ENCODE measurements at places on chromosomes 3 and 15.
A peak's percentile ranks its signal among the peaks of the same experiment; 100 is the strongest.

DNA sequence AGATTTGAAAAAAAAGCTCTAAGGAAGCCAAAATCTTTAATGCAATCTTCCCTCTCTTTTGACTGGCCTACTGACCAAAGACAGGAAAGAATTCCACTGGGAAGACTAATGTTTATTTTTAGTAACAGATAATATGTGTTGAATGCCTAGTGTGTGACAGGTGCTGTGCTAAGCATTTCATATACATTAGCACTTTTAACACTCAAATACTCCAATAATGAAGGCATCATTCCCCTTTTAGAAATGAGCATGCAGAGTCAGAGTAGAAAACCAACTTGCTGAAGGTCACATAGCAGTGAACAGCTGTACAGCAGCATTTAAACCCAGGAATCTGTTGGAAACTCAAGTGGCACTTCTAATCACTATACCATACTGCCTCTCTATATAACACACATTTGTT, 170.6 kb downstream of the MINAR1 start:
- DNase-seq, result no peak

- no peak for DNase-seq
These were observed 25.7 kb upstream of the GSK3B start for GRCh38 chr3:120119846-120120510.

DNA sequence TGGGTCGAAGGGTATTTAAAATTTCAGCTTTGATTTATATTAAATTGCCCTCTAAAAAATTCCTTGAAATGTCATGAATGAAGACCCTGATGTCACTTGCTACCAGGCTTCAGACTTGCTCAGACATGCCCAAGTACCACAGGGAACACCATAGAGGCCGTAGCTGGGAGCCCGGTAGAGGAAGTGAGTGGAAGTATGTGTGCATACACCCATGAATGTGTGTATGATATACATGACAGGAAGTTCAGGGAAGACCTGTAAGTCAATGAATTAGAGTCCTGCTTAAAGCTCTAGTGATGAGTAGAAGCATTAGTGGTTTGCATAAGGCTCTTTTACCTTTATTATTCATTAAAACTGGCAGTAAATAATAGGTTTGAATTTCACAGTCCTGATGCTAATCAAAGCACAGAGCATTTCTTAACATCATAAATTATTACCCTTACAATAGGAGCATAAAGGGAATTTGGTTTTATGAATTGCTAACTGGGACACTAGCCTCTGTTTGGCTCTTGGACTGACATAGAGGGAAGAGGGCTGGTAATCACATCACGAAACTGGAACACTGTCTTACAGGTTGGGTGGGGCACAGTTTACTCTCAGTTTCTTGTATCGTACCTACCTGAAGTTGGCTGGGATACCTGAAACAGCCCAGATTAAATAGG, 144.4 kb downstream of the CHST2 start:
- no peak for DNase-seq

DNA sequence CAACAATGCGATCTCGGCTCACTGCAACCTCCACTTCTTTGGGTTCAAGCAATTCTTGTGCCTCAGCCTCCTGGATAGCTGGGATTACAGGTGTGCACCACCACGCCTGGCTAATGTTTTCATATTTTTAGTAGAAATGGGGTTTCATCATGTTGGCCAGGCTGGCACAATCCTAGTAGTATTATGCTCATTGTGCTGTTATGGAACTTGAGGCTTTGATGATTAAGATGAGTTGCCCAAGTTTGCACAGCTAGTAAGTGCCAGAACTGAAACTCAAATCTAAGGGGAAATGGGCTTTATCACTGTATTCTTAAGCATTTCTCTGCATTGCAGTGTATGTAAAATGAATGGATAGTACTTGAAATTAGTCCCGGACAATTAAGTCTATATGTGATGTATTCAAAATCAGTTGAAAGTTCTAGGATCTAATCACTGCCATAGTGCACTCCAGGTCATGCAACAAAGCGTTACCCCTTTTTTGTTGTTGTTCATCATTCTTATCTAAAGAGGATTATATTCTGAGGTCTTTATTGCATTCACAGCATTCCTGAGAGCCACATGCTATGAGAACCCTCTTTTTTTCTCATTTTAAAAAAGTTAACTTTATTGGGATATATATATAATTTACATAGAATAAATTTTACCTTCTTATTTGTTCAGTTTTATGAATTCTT, 378.7 kb upstream of the CNTN6 start:
- DNase-seq, result no peak

DNA sequence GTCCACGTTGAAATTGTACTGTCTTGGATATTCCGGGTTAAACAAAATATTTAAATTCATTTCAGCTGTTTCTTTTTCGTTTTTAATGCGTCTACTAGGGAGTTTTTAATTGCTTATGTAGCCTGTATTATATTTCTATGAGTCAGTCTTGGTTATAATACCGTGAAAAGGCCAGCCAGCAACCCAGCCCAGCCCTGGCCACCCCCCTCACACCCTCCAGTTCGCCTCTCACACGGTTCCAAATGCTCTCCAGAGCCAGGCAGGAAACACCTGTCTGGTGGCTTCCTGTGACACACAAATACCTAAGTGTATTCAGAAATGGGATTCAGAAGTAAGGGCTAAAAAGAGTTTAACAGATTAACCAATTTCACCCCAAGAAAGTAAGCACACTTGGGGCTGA, 4.4 kb downstream of the SH3BP5 start:
- no peak for DNase-seq

DNA sequence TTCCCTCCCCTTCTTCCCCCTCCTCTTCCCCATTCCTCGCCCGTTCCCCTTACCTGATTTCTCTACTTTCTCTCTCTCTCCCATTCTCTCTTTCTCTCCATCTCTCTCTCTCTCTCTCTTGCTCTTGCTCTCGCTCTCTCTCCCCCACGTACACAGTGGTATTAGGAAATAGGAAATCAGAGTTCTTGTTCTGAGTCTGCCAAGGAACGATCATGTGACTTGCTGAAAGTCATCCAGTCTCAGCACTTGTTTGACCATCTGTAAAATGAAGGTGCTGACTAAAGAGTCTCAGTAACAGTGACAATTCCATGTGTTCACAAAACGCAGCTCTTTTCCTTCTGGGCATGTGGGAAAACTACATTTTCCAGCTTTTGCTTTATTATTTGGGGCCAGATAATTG, 445.0 kb upstream of the TGFBR2 start:
- peak; percentile 24 for DNase-seq

- DNase-seq, result no peak
These were observed 229.0 kb downstream of the ADAMTS17 start for GRCh38 chr15:100112636-100113305.

GRCh38 chr15:73902121-73903020, 23.9 kb upstream of the LOXL1 start:
- no peak for DNase-seq

DNA sequence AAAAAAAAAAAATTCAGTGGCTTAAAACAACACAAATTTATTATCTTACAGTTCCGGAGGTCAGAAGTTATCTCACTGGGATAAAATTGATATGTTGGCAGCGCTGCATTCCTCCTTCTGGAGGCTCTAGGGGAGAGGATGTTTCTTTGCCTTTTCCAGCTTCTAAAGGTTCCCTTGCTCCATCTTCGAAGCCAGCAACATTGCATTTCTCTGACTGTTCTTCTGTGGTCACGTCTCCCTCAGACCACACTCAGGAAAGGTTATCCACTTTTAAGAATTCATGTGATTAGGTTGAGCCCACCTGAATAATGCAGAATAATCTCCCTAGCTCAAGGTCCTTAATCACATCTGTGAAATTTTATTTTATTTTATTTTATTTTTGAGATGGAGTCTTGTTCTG, 23.4 kb upstream of the ACAP2 start:
- DNase-seq, result no peak

- DNase-seq, result no peak
These were observed 63.5 kb upstream of the SLC6A1 start for GRCh38 chr3:10928961-10929471.

GRCh38 chr3:160856450-160856849, 100.4 kb downstream of the PPM1L start:
- DNase-seq, result no peak

- no peak for DNase-seq
These were observed 49.4 kb upstream of the HES1 start for GRCh38 chr3:194086388-194087075.

DNA sequence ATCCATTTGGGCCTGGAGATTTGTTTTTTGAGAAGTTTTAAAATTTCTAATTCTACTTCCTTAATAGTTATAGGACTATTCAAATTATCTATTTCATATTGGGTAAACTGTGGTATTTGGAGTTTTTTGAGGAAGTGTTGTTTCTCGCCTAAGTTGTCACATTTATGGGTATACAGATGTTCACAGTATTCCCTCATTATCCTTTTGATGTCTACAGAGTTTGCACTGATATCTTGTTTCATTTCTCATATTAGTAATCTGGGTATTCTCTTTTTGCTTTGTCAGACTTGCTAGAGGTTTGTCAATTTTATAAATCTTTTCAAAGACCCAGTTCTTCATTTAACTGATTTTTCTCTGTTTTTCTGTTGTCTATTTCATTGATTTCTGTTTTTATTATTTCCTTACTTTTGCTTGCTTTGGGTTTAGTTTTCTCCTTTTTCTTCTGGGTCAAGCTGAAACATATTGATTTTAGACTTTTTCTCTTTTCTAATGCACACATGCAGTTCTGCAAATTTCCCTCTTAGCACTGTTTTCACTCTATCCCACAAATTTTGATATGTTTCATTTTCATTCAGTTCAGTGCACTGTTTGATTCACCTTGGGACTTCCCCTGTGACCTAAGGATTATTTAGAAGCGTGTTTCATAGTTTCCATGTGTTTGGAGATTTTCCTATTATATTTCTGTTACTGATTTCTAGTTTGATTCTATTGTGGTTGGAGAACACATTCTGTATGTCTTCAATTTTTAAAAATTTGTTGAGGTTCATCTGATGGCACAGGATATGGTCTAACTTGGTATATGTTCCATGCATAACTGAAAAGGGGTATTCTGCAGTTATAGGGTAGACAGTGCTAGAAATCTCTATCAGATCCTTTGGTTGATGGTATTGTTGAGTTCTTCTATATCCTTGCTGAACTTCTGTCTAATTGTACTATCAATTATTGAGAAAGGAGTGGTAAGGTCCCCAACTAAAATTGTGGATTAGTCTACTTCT, 79.6 kb downstream of the SUMF1 start:
- no peak for DNase-seq

- no peak for DNase-seq
These were observed 92.0 kb upstream of the RNU6-1 start for GRCh38 chr15:67931861-67932260.

- DNase-seq, result no peak
These were observed 7.1 kb upstream of the DVL3 start for GRCh38 chr3:184148076-184148475.

- DNase-seq, result no peak
These were observed 119.4 kb upstream of the UBE2E2 start for GRCh38 chr3:23083701-23084100.

DNA sequence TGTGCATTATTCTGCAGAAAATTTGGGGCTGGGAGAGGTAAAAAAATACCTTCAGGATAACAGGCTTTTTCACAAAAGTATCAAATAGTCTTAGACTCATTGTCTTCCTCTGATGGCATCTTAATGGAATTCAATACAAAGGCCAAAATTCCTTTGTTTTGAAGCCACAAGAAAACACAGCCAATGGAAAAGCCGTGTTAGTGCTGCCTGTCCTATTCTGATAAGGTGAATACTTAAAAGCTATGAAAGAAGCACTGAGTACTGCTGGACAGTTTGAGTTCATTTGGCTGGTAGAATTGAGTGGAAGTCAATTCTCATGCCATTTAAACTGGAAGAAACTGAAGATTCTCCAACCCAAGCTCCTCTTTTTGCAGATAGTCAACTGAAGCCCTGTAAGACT, 395.3 kb upstream of the TPRG1 start:
- DNase-seq, result peak; percentile 12

GRCh38 chr3:186983659-186984058, 53.3 kb downstream of the ST6GAL1 start:
- no peak for DNase-seq

DNA sequence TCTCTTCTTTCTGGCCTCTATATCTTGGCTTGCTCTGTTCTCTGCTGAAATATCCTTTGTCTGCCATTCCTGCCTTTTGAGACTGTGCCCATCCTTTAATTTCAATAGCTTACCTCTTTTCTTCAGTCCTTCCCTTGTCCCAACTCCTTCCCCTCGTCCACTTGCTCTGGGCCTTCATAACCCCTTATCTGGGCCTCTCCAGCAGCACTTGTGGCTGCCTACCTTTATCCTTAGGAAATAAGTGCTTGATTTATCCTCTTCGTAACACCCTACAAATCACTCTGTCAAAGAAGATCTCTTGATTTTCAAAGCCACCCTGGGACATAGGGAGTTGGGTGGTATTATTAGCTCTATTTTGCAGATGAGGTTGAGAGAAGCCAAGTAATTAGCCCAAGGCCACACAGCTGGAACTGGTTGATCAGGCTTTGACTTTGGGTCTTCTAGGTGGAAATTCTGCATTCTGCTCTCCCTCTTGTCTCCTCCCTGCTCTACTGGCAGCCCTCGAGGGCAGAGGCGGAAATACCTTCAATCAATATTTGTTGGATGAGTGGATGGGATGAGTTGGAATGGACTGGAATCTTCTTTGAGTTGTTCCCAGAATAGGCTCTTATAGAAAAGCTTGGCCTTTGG, 84.0 kb upstream of the TLE3 start:
- DNase-seq, result no peak

DNA sequence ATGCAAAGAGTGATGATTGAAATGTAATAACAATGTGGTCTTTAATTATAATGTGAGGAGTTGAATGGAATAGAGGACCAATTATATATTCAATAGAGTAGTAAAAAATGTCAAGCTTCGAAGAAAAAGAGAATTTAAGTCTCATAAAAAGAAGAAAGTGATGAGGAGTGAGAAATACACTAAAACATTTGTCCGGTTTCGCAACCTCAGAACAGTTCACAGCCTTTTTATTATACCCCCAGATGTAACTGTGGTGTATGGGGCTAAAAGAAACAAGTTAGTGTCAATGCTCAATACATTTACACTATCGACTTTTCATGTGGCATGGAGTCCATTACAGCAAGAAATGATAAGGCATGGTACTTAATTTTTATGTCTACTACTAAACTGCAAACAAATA, 386.5 kb upstream of the ATP11B start:
- DNase-seq, result no peak

DNA sequence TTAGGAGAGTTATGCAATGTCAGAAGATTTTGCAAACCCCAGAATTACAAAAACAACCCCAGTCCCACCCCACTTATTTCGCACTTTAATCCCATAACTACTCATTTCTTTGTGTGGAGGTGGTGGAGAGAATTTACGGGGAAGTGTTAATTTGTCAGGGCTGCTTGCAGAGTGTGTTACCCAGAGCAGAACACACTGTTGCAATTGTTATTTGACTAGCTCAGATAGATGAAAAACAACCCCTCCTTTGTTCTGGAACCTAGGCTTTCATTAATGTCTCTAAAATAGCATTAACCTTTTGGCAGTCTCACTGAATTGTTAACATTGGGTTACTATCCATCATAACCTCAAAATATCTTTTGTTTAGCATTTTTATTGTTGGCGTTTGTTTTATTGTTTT, 55.8 kb upstream of the MINAR1 start:
- no peak for DNase-seq

DNA sequence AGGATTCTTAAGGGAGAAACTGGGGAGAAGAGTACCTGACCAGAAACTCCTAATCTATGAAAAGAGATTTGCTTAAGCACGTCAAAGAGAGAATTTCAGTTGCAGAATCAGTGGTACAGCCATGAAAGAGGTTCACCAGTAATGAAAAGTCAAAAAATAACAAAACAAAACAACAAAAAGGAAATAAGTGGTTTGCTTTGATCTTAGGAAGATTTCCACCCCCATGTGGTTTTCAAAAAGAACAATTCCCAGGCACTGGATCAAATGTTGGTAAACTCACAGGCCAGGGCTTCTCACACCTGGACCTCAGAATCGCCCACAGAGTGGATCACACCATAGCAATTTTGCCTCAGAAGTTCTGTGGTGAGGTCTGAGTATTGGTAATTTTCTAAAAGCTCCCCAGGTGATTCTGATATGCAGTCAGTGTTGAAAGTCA, 67.5 kb downstream of the TMEM39A start:
- no peak for DNase-seq

Measured in HFFc6 (cell line).